Activated T-helper 1 cell treated with anti-CD3 and anti-CD28 coated beads, Interleukin-12 subunit alpha, Interleukin-12 subunit beta, Interleukin-2, Interleukin-4 antibody, amounts not matched to agents 30 ng/mL and 10 ng/mL and 1 ng/mL, durations not matched to agents 14 hours and 24 hours and 36 hours (primary cell): ENCODE measurements at places on chromosomes 11 and 22. TPM values are rescaled to one million over a fixed set of nuclear protein-coding genes. Genes with fewer than 3 reads are reported as not detected.

Gene KCNQ1OT1
- 0.66 and 0.67 TPM in 2 replicates for total RNA-seq

Gene DDX6
- total RNA-seq: 110 and 112 TPM in 2 replicates

Gene APOL1
- 36.7 and 37.1 TPM in 2 replicates for total RNA-seq

Gene SCGB2A2
- not detected in 2 replicates for total RNA-seq

Gene TMPRSS5
- 0.66 and 1.6 TPM in 2 replicates for total RNA-seq

Gene ART5
- not detected in 2 replicates for total RNA-seq

Gene OMP
- total RNA-seq: not detected in 2 replicates

Gene OR52A1
- total RNA-seq: not detected in 2 replicates

Gene OR8G5
- not detected in 2 replicates for total RNA-seq

Gene LARGE1
- total RNA-seq: 0.05 and 0.10 TPM in 2 replicates

Gene NAALAD2
- not detected in 2 replicates for total RNA-seq
